ENCODE measurements at places on chromosomes 5 and 9. TPM values are rescaled to one million over a fixed set of nuclear protein-coding genes. Genes with fewer than 3 reads are reported as not detected.

KCNN2 gene
- total RNA-seq, result 0.14 TPM

PCDHB12 gene
- total RNA-seq, result not detected

PCDHB9 gene
- 0.10 TPM for total RNA-seq

BOD1 gene
- 67.2 TPM for total RNA-seq

KCNV2 gene
- not detected for total RNA-seq

CNTFR gene
- not detected for total RNA-seq

IL9 gene
- not detected for total RNA-seq

PRUNE2 gene
- 2.2 TPM for total RNA-seq

GDNF gene
- 1.1 TPM for total RNA-seq

PCDHGA12 gene
- total RNA-seq, result 3.5 TPM

CLK4 gene
- total RNA-seq, result 9.5 TPM

TLE1 gene
- 21.4 TPM for total RNA-seq

SH3GLB2 gene
- 51.9 TPM for total RNA-seq

CDH9 gene
- not detected for total RNA-seq

DPH7 gene
- total RNA-seq, result 30.2 TPM

ADGRD2 gene
- 0.07 TPM for total RNA-seq

ANKRD31 gene
- total RNA-seq, result 0.10 TPM

HRCT1 gene
- total RNA-seq, result 0.34 TPM

PCDHB14 gene
- total RNA-seq, result 0.07 TPM

IFNA14 gene
- total RNA-seq, result not detected

RASGRF2 gene
- total RNA-seq, result 0.04 TPM

OR13F1 gene
- not detected for total RNA-seq

RABGAP1 gene
- total RNA-seq, result 31.9 TPM

ARHGAP26 gene
- 6.8 TPM for total RNA-seq

PCDHGA10 gene
- total RNA-seq, result 1.8 TPM

ARHGEF28 gene
- 134 TPM for total RNA-seq

PCDHGB7 gene
- 1.1 TPM for total RNA-seq

SLC45A2 gene
- not detected for total RNA-seq

PCDHGA11 gene
- total RNA-seq, result 2.7 TPM

LCN15 gene
- total RNA-seq, result not detected

CYSRT1 gene
- 0.92 TPM for total RNA-seq

OTP gene
- total RNA-seq, result not detected

SLC1A3 gene
- 18.2 TPM for total RNA-seq

PCDHGC3 gene
- 36.1 TPM for total RNA-seq

QRFP gene
- total RNA-seq, result not detected

SLIT3 gene
- 5.6 TPM for total RNA-seq

C9orf85 gene
- total RNA-seq, result 9.7 TPM

HMCN2 gene
- not detected for total RNA-seq

FGD3 gene
- total RNA-seq, result 0.20 TPM

IFNA21 gene
- not detected for total RNA-seq

SLC2A6 gene
- 41.7 TPM for total RNA-seq

INSL6 gene
- total RNA-seq, result not detected

NME5 gene
- total RNA-seq, result not detected

PTGES gene
- 7.1 TPM for total RNA-seq

HSPA4 gene
- total RNA-seq, result 163 TPM

HSD17B3 gene
- total RNA-seq, result not detected
